Naive thymus-derived CD4-positive, alpha-beta T cell (primary cell): ENCODE measurements at places on chromosomes 2 and 18.

- no peak for DNase-seq
Observed at GRCh38 chr2:176854062-176854461, 358.5 kb upstream of the HNRNPA3 start.

DNA sequence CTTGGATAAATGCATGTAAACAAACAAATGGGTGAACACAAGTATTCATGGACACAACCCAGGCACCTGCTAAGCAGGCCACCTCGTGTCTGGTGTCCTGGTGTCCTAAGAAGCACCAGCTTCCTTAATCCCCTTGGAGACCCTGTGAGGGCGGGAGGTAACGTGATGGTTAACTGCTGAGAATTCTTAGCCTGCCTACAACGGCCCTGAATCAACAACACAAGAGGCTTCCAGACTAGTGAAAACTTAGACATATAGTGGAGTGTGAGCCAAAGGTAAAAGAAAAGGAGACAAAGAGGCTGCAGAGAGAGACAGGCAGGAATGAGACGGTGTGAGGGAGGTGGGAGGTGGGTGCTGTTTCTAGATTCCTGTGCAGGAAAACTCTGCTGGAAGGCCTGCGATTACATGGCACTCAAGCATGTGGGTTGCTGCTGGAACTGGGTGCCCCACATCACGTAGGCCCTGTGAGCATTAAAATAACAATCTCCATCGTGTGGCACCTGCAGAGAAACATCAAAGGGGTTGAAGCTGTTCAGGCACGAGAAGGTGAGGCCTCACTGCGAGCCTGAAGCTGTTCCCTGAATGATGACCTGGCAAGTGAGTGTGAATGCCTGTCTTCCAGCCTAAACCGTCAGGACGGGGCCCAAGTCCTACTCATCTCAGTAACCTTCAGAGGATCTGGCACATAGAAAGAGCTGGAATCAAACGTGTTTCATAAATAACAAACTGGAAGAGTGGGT is 64.2 kb downstream of the RPL37A start:
- DNase-seq, result no peak

DNA sequence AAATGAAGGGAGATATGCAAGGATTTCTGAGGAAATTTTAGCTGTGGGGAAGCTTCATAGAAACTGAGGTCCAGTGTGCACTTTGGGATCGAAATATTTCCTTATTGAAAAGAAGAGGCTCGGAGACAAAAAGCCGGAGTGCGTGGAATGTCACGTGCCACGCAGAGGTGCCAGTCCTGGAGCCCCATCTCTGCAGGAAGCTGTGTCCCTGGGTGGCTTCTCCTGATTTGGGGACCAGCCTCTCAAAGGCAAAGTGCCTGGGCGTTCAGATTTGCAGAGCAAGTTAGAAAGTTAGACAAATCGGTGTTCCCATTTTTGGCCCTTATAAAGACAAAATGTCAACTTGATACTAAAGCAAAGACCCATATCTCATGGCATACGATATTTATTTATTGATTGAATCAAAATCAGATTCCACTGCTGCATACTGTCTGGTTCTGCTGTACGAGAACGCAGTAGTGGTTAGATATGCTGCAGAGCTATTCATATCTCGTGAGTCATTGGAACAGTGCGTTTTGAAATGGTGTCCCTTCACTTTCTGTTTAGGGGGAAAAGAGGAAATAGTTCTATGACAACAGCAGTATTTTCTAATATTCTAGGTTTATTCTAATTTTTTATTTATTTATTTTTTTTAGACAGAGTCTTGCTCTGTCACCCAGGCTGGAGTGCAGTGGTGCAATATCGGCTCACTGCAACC is 9.1 kb upstream of the ATG16L1 start:
- no peak for DNase-seq

- DNase-seq, result no peak
Observed at GRCh38 chr2:151953467-151953866, 125.2 kb upstream of the ARL5A start.

GRCh38 chr2:31282634-31283033 is 48.7 kb downstream of the EHD3 start:
- no peak for DNase-seq

DNA sequence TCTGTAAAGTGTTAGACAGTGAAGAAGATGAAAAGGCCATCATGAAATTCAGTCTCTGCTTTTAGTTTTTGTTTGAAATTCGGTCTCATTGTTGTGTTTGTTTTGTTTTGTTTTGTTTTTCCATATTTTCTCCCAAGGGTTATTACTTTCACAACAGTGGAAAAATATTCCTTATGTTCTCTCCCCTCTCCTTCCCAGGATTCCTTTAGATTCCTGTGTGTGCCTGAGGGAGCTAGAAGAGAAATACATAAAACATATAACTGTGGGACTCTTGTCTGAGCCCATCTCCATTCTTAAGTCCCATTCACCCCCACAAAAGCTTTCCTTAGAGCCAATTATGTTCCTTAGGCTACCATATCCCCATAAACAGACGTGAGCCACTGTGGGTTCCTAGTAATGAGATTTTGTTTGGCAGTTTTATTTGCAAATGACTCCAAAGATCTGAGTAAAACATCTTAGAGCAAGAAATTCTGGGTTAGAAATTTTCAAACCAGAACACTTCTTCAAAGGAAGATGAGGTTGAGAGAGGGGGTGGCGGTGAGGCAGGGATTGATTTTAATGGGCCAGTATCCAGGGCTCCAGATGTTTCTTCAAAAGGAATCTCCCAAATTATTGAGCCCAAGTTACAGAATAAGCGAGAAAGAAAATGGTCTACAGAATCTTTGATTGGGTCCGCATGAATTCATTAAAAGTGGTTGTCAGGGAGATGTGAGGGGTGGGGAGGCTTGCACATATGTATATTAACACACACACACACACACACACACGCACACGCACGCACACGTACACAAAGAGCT is 157.8 kb upstream of the TNP1 start:
- no peak for DNase-seq

- no peak for DNase-seq
Observed at GRCh38 chr2:62118160-62118559, 77.8 kb upstream of the B3GNT2 start.

- no peak for DNase-seq
Observed at GRCh38 chr2:20113986-20114938, 62.8 kb upstream of the LAPTM4A start.

DNA sequence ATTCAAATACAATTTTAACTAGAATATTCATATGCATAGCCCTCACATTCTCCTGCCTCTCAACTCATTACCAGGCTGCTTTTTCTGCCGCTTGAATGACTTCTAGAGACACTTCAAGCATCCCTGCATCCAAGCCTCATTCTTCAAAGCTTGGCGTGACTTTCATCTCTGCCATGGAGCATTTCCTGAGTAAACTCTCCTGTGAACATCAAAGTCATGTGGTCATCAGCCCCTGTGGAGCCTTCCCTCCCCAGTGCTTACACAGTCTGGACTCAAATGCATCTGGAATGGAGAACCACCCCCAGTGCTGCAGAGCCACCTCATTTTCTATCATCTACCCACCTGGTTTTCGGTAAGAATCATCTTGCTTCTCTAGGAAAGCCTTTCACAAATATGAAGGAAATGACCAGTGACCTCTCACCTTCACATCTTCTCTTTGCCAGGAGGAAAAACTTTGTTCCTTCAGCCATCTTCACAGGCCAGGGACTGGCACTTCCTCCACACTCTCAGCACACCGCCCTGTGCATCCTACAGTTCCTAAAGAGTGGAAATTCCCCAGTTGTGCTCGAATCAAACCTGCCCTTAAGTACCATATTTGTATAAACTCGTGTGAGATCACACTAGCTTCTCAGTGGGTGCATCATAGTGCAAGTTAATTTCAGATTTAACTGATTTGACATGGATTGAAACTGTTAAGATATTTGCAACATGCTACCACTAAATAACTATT is 116.4 kb downstream of the COL6A3 start:
- no peak for DNase-seq

DNA sequence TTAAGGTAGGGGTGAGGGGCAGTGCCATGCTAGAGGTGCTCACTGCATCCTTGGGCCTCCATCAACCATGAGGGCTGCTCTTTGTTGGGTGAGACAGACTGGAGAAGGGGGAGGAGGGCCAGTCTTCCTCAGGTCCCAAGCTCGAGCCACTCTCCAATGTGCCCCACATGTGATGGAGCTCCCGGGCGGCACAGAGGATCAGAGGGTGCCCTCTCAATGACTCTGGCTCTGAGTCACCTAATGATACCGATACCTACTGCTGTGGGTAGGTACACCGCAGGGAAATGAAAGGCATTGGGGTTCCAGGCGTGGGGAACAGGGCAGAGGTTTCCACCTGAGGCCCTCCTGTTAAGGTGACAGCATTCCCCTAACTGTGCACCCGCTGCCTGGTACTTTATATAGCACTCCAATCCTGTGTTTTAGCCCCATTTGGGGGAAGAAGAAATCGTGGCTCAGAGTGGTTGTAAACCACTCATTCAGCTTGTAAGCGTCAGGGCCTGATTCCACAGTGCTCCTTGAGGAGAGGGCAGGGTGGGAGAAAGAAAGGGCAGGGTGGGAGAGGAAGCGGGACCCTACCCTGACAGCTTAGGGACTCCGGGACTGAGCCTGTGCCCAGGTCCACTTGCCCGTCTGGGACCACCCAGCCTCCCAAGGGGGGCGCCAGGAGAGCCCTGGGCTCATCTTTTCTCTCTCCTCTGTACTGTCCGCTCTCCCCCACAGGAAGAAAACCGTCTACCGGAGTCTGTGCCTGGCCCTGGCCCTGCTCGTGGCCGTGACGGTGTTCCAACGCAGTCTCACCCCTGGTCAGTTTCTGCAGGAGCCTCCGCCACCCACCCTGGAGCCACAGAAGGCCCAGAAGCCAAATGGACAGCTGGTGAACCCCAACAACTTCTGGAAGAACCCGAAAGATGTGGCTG is 1.8 kb downstream of the B3GNT7 start:
- no peak for DNase-seq

DNA sequence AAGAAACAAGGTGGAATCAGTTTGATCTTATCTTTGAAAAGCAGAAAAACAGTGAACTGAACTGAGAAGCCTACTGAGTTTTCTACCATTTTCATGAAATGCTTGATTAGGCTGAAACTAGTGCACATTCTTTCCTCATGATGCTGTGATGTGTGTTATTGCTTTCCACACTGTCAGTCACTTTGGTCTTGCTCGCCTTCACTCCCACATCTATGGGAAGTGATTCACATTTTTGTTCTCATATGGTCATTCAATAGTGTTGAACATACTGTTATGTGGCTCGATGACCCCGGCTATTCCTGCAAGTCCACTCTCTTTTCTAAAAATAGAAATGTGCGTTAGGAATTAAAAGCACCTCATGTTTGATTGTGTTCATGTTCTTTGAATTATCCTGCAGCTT is 129.7 kb downstream of the TGIF1 start:
- DNase-seq, result no peak

GRCh38 chr2:215615803-215616174 is 179.9 kb upstream of the FN1 start:
- DNase-seq, result no peak

DNA sequence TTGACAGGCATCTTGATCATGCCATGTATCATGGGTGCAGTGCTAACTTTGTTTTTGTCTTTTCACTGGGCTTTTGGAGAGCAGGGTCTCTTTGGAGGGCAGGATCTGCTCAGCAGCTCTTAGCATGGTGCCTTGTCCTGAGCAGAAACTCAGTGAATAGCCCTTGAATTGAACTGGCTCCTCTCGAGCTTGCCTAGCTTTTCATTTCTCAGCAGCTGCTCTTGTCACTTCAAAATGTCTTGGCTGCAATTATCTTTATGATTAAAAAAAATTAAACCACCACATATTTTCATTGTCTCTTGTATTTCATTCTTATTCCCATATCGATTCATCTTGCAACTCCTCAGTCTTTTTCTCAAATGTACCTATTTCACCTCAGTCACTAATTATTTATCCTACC is 50.5 kb downstream of the CCDC85A start:
- no peak for DNase-seq

DNA sequence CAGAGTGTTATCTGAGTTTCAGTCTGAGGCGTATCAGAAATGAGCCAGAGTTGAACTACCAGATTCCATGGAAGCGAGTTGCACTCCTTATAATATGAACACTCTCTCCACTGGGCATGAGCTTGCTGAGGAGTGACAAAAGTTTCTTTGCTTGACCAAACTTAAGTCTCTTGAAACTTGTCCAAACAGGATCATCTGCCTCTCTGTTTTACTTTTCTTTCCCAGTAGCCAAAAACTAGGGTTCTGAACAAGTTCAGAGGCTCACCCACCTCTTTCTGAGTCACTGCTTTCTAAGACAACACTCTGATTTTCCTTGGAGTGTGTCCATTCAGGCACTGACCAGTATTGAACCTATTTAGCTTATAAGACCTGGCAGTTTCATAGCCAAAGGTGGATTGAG is 233.2 kb upstream of the TCF4 start:
- no peak for DNase-seq

GRCh38 chr18:62354151-62354550 is 29.0 kb downstream of the TNFRSF11A start:
- no peak for DNase-seq

- DNase-seq, result peak; percentile 85
Observed at GRCh38 chr2:60881047-60881932, at the start of gene REL. Gene REL (plus strand): TSS chr2:60881574. CDS start chr2:60881841, 267 bp downstream.

GRCh38 chr2:129276978-129277584 is 702.4 kb upstream of the RAB6C start:
- DNase-seq, result no peak

DNA sequence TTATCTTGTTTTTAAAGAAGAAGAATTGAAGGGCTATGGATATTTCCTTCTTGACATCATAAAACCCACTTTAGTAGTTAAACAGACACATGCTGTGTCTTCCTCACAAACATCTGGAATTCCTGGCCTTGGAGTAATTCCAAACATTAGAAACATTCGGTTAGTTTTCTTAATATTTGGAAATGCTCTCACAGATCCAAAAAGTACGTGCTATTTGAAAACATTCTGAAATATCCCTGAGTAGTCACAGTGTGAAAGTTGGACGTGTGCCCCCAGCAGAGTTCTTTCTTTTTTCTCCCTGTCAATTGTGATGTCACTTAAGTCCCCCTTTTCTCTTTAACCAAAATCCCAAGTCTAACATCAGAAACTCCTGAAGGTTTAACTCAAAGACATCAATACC is 91.3 kb downstream of the ANTXR1 start:
- no peak for DNase-seq

DNA sequence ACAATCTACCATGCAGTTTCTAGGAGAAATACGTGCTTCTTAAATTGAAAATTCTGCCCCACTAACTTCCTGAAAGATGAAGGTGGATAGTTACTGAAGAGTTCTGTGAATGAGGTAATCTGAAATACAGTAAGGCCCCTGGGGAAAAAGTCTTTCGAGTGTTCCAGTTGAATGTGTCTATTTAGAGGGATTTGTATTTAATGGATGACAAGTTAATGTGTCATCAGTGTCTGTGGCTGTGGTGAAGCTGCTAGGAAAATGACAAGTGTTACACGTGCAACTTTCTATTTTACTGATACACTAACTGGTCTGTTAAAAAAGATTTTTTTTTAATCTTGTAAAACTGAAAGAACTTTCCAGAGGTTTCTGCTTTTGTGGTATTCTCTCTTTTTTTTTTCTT is 384.6 kb downstream of the STK39 start:
- no peak for DNase-seq

- no peak for DNase-seq
Observed at GRCh38 chr18:76476665-76477561, 18.1 kb downstream of the ZNF516 start.

- no peak for DNase-seq
Observed at GRCh38 chr2:12321886-12322285, 394.9 kb upstream of the TRIB2 start.
